ENCODE measurements at places on chromosomes 2 and 18.

DNA sequence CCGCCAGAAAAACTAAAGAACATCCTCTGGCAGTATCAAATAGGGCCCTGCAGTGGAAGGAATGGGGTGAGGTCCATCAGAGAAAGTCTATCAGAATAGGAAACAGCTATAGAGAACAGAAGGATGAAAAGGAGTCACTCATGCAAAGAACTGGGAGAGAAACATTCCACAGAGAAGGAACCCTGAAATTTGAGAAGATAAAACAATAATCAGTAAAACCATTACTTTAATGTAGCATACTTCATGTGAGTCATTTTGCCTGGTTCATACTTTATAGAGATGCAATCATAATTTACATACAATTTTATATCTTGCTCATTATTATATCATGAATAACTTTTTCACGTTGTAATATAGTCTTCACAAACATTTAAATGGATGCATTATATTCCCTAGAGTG, 402.2 kb downstream of the NCKAP5 start:
- DNase-seq = no peak

GRCh38 chr2:49248506-49248905, 94.2 kb upstream of the FSHR start:
- no peak for DNase-seq

DNA sequence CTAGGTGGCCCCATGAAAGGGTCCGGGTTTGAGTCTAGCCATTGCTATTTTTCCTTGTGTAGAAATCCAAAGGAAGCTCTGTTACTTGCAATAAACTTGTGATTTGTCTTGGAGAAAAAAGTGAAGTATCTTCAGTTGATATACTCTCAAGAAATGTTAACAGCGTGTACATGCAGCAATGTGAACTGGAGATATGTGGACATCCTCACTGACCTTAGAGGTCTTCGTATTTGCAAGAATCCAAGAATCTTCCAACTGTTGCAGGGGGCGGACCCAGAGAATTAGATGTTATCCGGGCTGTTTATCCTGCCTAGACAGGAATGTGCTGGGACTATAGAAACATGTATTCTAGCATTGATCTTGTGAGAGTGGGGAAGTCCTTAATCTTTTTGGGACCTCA, 187.6 kb downstream of the KCNS3 start:
- no peak for DNase-seq

DNA sequence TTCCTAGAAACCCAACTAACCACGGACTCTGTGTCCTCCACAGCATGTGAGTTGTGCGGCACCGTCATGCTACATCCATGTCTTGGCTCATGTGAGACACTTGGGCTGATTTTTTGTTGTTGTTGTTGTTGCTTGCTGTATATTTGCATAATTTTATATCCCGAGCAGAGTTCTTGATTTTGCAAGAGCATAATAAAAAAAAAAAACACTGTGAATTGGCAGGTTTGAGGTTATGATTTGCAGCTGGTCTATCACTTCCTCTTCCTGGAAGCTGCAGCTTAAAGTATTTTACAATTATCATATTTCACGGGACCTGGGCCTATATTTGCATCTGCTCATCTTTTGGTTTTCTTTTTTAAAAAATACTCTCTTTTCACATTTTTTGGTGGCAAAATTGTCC, 142.3 kb upstream of the NRP2 start:
- DNase-seq = no peak

- no peak for DNase-seq
Observed at GRCh38 chr2:189569295-189569910, 11.2 kb downstream of the SLC40A1 start.

DNA sequence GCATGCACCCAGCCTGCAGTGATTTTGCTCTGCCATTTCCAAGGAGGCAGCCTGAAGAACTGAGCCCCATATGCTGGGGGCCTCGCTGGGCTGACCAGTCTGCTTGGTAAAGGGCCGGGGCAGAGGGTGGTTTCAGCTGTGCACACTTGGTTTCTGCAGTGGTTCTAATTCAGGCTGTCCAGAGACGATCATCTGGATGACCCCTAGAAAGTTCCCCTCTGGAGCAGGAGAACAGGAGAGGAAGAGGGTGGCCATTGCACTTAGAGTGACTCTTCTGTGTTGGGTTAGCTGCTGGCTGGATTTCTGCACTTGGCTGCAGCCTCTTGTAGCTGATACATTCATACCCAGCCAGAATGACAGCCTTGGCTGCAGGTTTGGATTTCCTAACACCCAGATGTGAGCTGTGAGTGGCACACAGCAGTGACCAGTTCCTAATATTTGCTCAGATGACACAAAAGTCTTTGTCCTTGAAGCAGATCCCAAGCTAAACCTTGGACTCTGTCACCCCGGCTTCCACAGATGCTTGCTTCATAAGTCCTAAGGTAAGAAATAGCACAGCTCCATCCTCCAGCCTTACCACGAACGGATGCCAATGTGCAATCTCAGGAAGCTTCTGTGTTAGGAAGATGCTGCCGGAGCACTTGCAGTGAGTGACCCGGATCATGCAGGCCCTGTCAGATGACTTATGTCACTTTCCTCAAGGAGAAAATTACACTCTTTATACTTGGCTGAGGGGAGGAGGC, 105.6 kb downstream of the HNRNPLL start:
- DNase-seq = no peak

DNA sequence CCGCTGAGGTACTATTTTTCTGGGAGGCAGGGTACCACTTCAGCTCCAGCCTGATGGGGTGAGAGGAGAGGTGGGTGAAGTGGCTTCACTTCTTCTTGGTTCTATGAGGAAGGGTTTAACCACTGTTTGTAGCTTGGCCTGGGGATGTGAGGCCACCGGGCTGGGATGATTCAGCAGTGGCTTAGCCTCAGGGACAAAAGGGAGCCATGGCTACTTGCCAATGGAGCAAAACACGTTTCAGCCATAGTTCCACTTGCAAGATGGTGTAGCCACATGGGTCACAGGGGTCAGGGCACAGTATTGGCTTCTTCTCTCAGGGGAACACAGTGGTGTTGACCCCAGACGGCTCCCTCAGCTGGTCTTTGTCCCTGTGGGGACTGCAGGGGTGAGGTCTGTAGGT, 14.9 kb downstream of the ZDBF2 start:
- DNase-seq = no peak

DNA sequence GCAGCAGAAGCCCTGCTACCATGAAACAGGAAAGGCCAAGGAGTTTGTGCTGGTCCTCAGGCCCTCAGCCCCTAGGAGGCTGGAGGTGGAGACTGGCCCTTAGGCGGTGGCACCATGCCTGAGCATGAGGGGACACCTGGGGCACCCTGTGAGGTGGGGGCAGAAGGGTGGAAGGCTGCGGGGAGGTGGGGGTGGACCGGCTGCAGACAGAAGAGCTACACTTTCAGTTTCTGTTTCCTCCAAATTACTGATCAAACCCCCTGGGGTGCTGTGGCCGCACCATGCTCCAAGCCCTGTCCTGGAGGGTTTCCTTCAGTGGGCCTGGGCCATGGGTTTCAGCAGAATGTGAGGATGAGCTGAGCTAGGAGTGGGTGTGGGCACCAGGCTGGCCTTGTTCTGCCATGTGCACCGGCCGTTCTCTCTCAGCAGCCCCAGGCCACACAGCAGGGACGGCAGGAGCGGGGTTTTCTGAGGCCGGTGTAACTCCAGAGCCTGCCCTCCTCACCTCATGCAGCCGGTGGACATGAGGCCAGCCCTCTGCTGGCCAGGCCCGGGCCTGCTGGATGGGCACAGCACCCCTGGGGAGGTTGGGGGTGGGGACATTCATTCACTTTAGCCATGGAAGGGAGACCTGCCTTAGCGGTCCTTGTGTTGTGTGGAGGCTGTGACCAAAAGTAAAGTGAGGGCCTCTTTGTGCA, 51.5 kb downstream of the PLEKHB2 start:
- no peak for DNase-seq

DNA sequence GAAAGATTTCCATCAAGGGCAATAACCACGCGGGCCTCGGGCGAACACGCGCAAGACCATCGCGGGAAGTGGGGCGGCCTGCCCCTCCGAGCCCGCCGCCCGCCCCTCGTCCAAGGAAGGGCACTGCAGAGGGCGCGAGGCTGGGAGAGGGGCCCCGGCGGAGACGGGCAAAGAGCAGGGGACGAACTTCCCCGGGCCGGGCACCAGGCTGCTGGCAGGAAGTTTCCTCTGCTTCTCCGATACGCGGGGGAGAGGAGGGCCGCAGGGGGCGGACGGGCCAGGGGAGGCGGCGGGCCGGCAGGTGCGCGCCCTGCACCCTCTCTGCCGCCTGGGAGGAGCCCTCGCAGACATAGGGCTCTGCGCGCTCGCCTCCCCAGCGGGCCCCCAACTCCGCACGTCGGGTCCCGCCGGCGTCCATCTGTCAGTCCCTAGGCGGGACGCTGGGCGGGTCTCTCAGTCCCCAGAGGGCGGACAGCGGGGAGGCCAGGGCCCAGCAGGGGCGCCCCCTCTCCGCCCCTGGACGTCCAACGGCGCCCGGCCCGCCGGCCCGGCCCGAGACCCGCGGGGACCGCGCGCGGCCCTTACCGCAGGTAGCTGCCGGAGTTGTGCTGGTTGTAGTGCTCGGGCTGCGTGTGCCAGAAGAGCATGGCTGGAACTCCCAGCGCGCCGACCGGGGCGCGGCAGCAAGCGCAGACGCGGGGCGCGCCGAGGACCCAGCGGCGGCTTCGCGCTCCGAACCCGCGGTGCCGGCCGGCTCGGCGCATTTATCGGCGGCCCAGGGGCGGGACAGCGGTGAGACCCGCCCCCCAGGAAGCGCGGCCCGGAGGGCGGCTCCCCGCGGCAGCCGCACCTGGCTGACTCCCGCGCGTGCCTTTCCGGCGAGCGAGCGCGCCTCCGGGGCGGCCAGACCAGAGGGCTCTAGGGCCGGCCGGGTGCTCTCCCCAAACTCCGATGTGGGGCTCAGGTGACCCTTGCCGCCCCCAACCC, at the start of gene TFCP2L1:
Gene TFCP2L1, minus strand, starts transcription at position 740 of the 987 bp plus-strand sequence. Its CDS starts 93 bp downstream, at position 647.
- DNase-seq = peak; percentile 22

DNA sequence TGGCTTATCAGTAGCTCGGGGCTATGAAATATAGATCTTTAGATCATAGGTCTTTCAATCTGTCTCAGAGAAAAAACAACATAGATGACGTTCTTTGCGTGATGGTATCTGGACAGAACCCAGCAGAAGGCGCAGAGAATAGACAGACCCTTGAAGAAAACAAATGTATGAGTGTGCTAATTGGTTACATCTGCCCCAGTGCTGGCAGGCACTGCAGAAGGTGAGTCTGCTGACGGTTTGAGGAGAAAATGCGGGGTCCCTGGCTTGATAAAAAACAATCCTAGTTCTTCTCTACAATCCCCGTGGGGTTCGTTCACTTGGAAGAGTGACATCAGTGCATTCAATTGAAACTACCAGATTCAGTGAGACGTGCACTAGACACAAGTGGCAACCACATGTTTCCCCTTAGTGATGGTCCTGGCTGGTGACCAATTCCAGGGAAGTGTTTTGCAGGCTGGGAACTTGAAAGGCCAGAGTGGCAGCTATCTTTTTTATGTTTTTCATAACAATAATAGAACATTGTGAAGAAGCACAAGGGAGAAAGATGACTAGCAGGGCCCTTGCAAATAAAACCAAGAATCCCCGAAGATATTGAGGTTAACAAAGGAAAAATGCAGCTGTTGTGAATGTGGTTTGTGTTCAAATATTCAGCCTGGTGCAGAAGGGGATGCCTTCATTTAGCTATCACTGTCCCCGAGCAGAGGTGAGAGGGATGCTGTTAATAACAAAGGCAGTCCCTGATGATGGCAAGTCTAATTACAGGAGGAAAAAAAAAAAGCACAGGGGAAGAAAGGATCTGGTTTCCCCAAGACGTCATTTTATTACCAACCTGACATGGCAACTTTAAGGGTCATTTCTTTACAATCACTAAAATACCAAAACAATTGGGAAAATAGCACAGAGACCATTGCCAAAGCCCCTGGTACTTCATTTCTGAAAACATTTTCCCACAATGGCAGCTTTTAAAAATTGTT, 337.6 kb upstream of the FIGN start:
- DNase-seq = no peak

- DNase-seq = no peak
Observed at GRCh38 chr18:79566771-79567431, 112.7 kb upstream of the CTDP1 start.

DNA sequence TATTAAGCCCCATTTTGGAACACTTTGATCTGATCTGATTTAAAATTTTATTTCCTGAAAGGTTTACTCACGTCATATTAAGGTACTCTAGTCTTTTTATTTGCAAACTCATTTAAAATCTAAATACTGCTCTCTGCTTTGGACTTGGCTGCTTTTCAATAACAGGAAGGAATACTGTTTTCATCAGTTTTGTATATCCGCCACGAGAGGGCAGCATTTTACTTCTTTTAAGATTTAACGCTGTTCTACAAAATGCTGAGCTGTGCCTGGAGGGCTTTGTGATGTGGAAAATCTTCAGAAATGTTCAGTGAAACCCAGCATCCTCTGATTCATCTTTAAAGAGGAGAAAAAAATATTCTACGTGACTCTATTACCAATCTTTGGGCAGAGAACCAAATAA, 37.5 kb upstream of the SLC38A11 start:
- DNase-seq = no peak

GRCh38 chr18:59700535-59700967, 3.3 kb upstream of the CCBE1 start:
- DNase-seq = no peak

GRCh38 chr2:124001696-124002430, 23.2 kb upstream of the CNTNAP5 start:
- no peak for DNase-seq

- DNase-seq = peak; percentile 77
Observed at GRCh38 chr2:12507295-12507694, 209.4 kb upstream of the TRIB2 start.

DNA sequence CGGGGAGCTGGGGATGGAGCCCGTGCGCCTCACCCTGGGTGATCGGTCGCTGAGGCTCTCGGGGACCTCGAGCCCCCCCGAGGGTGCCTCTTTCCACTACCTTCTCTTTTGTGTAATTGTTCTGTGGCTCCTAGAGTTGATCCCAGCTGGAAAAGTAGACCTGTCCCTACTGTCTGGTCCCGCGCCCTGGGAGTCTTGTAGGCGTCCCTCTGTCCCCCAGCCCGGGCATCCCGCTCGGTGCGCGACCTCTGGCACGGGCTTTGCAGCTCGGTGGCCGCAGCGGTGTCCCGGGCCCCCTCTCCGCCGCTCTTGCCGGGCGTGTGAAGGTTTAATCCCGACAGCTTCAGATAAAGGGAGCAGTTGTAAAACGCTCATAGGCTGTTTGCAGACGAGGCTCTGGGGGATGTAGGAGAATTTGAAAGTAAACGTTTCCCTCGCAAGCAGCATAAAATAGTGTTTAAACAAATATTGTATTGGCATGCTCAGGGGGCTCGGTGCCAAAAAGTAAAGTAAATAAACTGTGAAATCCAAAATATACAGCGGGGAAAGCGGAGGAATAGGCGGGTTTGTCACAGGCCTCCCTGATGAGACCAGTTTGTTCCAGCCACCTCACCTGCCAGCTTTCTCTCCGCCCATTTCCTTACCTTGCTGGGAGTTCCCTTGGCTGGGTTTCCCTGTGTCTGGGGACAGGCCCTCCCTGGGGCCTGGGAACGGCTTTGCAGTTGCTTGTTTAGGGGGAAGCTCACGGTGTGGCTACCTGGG, 1.9 kb downstream of the GLI2 start:
- no peak for DNase-seq

GRCh38 chr2:120305937-120306490, 39.9 kb upstream of the INHBB start:
- DNase-seq = no peak

GRCh38 chr2:200159357-200159707, 147.2 kb upstream of the SPATS2L start:
- DNase-seq = no peak

All from activated CD4-positive, alpha-beta T cell treated with anti-CD3 and anti-CD28 coated beads, Interleukin-2, amount 50 U/mL, for 48 hours (primary cell).